Renal cortex interstitium (tissue), 15 donors: ENCODE measurements at places on chromosomes 16 and 17.

GRCh38 chr17:19341641-19342610 is 20.6 kb downstream of the B9D1 start:
- no peak for DNase-seq

DNA sequence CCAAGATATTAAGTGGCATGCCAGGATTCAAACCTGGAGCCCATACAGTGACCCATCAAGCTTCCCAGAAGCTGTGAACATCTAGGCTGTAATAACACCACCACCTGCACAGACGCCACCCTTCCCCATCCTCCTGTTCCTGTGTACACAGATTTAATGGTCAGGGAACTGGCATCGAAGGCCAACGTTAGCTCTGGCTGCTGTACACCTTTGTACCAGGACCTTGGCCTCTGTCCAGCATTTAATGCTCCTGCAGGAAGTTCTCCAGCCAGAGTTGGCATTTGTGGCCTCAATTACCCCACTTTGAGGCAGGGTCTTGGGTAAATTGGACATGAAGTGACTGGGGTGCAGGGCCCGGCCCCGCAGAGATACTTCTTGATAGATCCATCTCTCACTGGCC is 49.3 kb downstream of the SCNN1B start:
- no peak for DNase-seq

GRCh38 chr16:51569203-51569931 is 418.3 kb upstream of the SALL1 start:
- no peak for DNase-seq

GRCh38 chr16:8958344-8959167 is 5.2 kb downstream of the USP7 start:
- DNase-seq: no peak

DNA sequence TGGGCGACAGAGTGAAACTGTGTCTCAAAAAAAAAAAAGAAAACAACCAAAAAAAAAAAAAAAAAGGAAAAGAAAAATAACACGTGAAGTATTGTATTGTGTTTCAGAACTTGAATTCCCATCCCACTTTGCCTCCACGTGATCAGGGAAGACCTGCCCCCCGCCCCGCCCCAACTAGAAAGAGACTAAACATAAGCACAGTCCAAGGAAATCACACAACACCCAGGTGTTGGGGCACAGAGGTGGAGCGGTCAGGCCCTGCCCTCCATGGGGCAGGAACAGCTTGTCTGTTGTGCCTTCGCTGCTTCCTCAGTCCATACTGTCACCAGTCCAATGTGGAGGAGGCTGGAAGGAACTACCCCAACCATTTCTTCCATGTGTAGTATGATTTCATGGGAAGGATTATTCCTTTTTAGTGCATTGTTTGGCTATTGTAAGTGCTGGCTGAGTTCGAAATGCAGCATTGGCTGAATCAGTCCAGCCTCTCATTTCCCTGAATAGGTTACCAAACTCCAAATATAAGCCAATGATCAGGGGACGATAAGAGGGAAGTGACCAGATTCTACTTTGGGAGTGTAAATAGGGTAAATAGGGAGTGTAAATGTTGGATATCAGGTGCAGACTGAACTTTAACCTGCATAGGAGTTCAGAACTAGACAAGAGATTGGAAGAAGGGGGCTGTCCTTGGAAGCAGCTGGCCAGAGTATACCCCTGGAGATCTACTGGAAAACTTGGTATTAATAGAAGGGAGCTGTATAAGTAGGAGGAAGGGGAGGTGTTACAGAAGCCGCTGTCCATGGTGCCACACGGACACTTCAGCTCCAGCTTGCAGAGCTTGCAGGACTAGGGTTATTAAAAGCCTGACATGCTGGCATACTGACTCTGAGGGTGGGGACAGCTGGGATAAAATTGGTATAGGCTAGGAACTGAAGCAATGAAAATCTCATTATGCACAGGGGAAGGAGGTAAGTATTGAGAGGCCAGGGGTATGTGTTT is 50.7 kb downstream of the TANGO6 start:
- peak; percentile 47 for DNase-seq

- no peak for DNase-seq
Measured at GRCh38 chr17:8955021-8955959, 10.2 kb downstream of the PIK3R5 start.

GRCh38 chr17:58250344-58251011 is 12.1 kb downstream of the LPO start:
- no peak for DNase-seq

DNA sequence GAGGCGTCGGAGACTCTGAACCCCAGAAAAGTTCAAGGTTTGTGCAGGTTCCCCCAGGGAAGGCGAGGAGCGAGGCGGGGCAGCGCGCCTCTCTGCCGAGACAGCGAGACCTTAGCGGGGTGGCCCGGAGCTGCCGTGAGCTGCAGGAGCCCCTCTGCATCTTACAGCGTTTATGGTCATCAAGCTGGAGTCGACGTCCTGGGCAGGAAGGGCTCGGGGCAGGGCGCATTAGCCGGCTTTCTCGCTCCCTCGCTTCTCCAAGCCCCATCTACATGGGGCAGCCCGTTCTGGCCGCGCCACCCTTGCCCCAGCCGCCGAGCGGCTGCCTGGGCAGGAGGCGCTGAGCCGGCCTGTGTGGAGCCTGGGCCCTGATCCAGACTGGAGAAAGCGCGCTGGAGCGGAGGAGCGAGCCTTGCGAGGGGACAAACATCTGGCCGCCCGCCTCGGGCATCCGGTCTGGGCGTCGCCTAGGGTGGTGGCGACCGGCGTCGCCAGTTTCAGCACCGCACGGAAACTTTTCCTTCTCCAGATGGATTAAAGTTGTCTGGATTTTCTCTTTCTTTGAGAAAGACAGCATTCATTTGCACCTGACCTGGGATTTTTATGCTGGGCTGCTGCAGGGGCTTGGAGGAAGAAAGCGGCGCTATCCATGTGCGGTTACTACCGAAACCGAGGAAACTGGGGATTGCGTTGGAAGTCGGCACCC is 750 bp downstream of the TMEM132E start:
- no peak for DNase-seq

DNA sequence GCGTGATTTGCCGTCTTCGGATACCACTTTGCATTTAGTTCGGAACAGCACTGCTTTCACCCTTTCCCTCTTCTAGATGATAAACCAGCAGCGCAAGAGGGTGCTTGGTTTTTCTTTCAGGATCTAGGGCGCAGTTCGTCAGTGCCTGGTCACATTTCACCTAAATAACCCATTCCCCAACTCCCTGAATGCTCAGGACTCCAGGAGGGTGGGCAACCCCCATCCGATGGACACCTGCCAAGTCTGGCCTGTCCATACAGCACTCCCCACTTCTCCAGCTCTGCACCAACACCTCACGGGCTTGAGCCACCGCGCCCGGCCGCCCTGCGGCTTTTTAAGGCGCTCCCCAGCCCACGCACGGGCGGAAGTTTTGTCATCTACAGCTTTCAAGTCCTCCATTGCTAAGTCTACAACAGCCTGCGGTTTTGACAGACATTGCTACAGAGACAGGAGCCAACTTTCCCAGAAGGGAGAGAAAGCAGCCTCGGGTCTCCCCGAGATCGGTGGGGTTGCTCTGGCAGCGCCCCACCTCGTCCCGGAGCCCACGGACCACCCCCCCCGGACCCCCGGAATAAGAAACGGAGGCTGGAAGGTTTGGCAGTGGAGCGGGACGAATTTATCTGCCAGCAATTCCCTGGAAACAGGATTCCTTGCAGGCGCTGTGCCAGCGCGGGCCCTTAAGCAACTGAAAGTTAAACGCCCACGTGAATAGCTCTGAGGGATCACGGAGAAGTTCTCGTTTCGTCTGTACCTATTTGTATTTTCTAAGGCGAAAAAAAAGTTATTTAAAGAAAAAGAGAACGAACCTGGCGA is 38.6 kb upstream of the SLFN13 start:
- no peak for DNase-seq

- DNase-seq: no peak
Measured at GRCh38 chr17:75721463-75722011, 278 bp downstream of the ITGB4 start.

- DNase-seq: no peak
Measured at GRCh38 chr16:70706948-70707465, 21.2 kb upstream of the MTSS2 start.

DNA sequence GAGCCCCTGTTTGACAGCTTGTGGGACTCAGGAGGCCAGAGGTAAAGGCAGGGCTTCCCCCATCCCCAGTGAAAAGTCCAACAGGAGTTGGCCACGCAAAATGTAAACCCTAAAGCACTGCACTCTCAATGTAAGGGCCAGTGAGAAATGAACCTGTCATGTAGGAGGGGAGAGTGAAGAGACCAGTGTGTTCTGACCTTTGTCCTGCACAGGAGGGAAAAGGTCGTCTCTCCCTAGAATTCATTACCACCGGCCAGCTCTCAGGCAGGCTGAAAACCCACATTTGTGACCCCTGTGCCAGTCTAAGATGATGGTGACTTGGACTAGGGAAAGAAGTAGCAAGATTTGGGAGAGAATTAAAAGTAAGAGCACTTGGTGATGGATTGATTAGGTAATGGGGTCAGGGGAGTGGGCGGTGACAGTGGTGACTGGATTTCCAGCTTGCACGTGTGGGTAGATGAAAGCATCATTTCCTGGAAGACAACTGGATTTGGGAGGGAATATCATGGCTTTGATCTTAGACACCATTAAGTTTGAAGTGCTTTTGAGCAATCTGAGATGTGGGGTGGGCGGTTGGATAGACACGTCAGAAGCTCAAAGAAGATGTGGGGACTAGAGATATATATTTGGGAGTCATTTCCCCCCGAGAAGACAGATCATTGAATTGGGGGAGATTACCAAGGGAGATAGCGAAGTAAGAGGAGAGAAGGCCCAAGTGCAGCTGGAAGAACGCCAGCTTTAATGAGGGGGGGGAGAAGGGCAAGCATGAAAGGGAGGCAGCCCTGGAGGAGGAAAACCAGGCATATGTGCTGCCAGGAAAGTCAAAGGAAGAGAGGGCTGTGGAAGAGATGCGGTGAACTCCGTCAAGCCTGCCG is 119.5 kb downstream of the NTN1 start:
- DNase-seq: no peak

DNA sequence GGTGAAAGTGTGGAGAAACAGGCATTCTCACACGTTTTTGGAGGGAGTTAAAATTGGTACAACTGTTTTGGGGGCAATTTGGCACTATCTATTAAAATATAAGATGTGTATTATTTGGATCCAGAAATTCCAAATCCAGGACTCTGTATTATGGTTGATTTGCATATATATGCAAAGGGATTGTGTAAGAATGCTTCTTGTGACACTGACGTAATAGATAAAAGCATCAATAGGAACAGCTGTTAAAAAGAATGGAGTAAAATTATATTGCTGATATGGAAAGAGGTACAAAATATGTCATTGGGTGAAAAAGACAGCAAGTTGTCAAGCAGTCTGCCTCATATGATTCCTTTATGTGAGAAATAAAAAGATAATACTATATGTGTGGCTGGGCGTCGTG is 17.3 kb downstream of the FA2H start:
- no peak for DNase-seq

GRCh38 chr17:34379868-34380267 is 16.8 kb upstream of the CCL1 start:
- DNase-seq: no peak

GRCh38 chr16:69553332-69553731 is 12.4 kb upstream of the NFAT5 start:
- DNase-seq: no peak

- no peak for DNase-seq
Measured at GRCh38 chr17:80605326-80606066, 60.9 kb downstream of the RPTOR start.

GRCh38 chr17:42659079-42659931 is at the start of gene TUBG2:
TUBG2 (plus strand) TSS chr17:42659284; CDS start chr17:42659504, 220 bp downstream.
- peak; percentile 88 for DNase-seq

GRCh38 chr16:7763111-7763510 is 430.5 kb downstream of the RBFOX1 start:
- DNase-seq: no peak
